ENCODE measurements at places on chromosomes 16 and 17. TPM values are rescaled to one million over a fixed set of nuclear protein-coding genes. Genes with fewer than 3 reads are reported as not detected.

The KRTAP2-1 gene
- not detected for total RNA-seq

The WNT3 gene
- total RNA-seq = under 0.01 TPM

The ZPBP2 gene
- not detected for total RNA-seq

The RUNDC3A gene
- 0.42 TPM for total RNA-seq

The TBC1D26 gene
- total RNA-seq = not detected

The FBXO39 gene
- total RNA-seq = not detected

The SPNS3 gene
- not detected for total RNA-seq

The SLC52A1 gene
- total RNA-seq = not detected

- H3K27ac ChIP-seq = no peak overlapping the region
- H3K4me1 ChIP-seq = peaks cover 27% of the 10 kb centered on the region
- H3K4me3 ChIP-seq = no peak overlapping the region
- H3K36me3 ChIP-seq = no peaks in the 10 kb centered on the region
- no peak for DNase-seq
Measured at GRCh38 chr16:54282928-54283724, 3.5 kb downstream of the IRX3 start.

GRCh38 chr17:9181640-9182039 is 160.3 kb downstream of the NTN1 start:
- H3K27me3 ChIP-seq = no peaks in the 10 kb centered on the region
- no peak for DNase-seq
- H3K4me1 ChIP-seq = peaks cover 66% of the 10 kb centered on the region
- no peak overlapping the region for H3K27ac ChIP-seq
- no peak overlapping the region for H3K4me3 ChIP-seq

DNA sequence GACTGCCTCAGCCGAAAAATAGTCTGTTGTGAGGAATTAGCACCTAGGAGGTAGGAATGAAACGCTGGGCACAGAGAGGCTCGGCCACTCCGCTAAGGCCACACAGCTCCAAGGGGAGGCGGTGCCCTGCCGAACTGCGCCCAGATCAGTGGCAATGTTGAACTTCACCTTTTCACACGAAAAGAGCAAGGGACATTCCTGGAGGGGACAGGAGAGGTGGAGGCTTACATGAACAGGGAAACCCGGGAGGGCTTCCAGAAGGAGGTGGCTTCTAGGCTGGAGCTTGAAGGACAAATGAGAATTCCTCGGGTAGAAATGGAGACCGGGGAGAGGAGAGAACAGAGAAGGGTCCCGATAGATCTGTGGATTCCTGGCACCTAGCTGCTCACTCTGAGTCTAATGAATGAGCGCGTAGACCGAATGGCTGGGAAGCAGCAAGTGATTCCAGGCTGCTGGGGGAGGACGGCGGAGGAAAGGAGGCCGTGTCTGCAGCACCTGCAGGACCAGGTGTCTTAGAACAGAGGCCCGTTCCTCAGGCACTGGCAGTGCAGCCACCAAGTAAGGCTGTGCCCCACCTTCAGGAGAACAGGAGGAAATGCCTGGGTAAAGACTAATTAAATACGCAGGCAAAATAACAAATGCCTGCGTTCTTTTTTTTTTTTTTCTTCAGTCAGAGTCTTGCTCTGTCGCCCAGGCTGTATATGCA is 722 bp upstream of the SLC38A10 start:
- peaks cover 47% of the 10 kb centered on the region for H3K4me1 ChIP-seq
- no peaks in the 10 kb centered on the region for H3K27me3 ChIP-seq
- DNase-seq = no peak
- H3K4me3 ChIP-seq = peak overlapping the region; percentile 75
- H3K27ac ChIP-seq = peak overlapping the region; percentile 94
- no peaks in the 10 kb centered on the region for H3K36me3 ChIP-seq

GRCh38 chr16:85777583-85778310 is 21.6 kb downstream of the EMC8 start:
- H3K4me3 ChIP-seq = no peak overlapping the region
- DNase-seq = no peak
- H3K27me3 ChIP-seq = no peaks in the 10 kb centered on the region
- peaks cover 58% of the 10 kb centered on the region for H3K36me3 ChIP-seq

GRCh38 chr17:57552114-57552624 is 192.9 kb downstream of the CCDC182 start:
- no peaks in the 10 kb centered on the region for H3K27me3 ChIP-seq
- no peak overlapping the region for H3K27ac ChIP-seq
- peaks cover 29% of the 10 kb centered on the region for H3K4me1 ChIP-seq
- H3K4me3 ChIP-seq = no peak overlapping the region

DNA sequence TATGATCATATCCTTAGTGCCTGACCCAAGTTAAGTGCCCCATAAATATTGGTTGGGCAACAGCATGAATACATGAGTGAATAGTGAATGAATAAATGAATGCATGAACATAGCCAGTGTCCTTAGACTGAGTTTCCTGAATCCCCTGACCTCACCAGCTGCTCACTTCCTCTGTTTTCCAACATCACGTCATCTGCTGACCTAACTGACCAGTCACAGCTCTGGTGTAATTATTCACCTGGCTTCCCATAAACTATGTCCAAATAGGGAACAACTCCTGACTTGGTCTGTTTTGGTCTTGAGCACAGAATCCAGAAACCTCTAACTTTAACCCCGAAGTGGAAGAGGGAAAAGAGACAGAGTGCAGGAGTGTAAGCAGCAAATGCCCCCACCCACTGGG is 83.4 kb downstream of the ASIC2 start:
- H3K36me3 ChIP-seq = no peaks in the 10 kb centered on the region
- H3K27me3 ChIP-seq = peaks cover 47% of the 10 kb centered on the region

DNA sequence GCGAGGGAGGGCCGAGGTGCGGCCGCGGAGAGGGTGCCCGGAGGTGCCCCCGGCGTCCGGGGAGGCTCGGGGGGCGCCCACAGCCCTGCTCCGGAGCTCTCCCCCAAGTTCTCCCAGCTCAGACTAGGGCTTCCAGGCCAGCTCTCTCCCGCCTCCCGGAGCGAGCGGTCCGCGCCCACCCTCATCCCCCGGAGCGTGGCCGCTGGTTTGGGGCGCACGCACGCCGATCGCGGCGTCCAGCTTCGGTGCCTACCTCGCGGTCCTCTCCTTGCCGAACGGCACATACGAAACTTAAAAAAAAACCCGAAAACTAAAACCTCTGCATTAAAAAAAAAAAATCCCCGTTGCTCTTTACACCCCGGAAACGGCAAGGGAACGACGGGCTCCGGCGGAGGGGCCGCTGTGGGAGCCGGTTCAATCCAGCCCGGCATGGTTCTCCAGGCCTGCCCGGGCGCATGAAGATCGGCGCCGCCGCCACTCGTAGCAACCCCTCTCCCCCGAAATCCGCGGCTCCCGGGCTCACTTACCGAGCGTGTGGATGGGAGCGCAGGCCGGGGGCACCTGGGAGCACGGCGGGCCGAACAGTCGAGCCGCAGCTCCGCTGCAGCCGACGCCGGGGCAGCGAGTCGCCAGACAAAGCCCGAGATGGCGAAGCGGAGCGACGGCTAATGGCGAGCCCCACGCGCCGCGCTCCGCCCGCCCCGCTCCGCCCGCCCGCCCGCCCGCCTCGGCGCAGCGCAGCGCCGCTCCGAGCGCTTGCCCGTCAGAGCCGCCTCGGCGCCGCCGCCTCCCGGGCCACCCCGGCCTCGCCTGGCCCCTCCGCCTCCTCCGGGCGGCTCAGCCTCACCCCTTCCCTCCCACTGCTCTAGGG is 973 bp upstream of the UBTF start:
- peak overlapping the region; percentile 96 for H3K4me3 ChIP-seq
- no peak for DNase-seq
- no peaks in the 10 kb centered on the region for H3K27me3 ChIP-seq
- peaks cover 58% of the 10 kb centered on the region for H3K4me1 ChIP-seq

DNA sequence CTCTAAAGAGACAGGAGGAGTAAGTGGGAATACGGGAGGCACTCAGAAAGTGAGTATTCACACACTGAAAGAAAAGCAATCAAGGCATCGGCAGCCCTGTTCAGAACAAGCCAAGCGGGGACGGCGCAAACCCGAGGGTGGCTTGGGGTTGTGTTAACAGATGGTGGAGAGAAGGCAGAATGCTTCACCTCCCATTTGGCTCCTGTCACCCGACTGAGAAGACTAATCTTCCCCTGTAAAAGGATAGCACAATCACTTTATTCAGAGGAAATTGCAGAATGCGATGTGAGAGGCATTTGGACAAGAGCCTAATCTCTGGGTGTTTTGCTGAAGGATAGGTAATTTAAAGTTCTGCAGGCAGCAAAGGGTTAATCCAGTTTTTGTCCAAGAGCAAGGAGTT is 119.3 kb upstream of the WSCD1 start:
- H3K4me3 ChIP-seq = no peak overlapping the region
- H3K27ac ChIP-seq = no peak overlapping the region
- peaks cover 24% of the 10 kb centered on the region for H3K27me3 ChIP-seq
- DNase-seq = no peak
- no peaks in the 10 kb centered on the region for H3K36me3 ChIP-seq

DNA sequence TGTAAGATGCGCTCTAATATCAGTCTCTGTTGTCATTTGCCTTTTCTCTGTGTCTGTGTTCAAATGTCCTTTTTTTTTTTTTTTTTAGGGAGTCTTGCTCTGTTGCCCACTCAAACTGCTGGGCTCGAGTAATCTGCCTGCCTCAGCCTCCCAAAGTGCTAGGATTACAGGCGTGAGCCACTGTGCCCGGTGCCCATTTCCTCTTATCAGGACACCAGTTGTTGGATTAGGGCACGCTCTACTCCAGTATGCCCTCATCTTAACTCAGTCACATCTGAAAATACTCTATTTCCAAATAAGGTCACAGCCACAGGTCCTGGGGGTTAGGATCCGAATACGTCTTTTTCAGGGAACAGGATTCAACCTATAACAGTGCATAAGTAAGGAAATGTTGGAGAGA is 1.9 kb upstream of the TRIM47 start:
- DNase-seq = no peak
- H3K4me1 ChIP-seq = peaks cover 31% of the 10 kb centered on the region
- H3K27me3 ChIP-seq = no peaks in the 10 kb centered on the region

DNA sequence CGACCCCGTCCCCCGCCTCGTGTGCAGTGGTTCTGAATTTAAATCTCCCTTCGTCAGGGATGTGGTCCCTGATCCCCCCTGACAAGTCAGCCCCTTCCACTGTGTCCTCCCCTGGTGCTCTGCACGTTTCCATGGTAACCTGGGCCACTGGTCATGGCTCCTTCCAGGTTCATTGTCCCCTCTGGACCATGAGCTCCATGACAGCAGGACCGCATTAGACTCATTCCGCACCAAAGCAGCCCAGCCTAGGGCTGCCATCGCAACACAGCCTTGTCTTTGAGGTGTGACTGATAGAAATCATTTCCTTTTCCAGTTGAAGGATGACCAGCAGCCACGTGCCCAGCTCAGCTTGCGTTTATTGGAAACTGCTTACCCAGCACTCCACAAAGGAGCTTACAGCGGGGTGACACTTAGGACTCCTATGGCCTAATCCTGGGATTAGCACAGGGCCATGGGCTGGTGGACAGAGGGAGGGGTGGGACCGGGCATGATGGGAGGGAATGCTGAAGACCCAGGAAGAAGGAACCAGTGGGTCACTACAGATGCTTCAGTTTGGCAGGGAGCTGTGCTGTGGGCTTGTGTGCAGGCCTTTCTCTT is 7.6 kb downstream of the RCVRN start:
- no peak overlapping the region for H3K27ac ChIP-seq
- H3K27me3 ChIP-seq = no peaks in the 10 kb centered on the region
- H3K4me1 ChIP-seq = peaks cover 10% of the 10 kb centered on the region
- no peaks in the 10 kb centered on the region for H3K36me3 ChIP-seq
- H3K4me3 ChIP-seq = no peak overlapping the region
- DNase-seq = no peak

DNA sequence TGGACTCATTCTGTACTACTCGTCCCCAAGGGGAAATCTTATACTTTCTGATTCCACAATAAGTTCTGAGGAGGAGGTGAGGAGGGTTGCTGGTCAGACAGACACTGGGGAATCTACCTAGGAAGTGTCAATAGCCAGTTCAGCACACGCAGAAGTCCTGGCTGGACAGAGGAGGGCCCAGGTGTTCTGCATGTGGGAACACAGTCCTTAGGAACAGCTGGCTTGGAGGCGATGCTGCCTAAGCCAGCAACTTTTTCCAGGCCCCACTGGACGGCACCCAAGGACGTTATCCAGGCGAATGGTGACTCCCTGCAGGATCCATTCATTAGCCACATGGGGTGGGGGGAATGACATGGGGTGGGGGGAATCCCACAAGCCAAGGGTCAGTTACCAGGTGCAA is 29.9 kb upstream of the WFIKKN2 start:
- no peak overlapping the region for H3K27ac ChIP-seq
- no peak for DNase-seq
- no peaks in the 10 kb centered on the region for H3K4me1 ChIP-seq

GRCh38 chr17:72943826-72944689 is 148.4 kb downstream of the SLC39A11 start:
- no peaks in the 10 kb centered on the region for H3K27me3 ChIP-seq
- peaks cover 5% of the 10 kb centered on the region for H3K36me3 ChIP-seq
- DNase-seq = no peak

DNA sequence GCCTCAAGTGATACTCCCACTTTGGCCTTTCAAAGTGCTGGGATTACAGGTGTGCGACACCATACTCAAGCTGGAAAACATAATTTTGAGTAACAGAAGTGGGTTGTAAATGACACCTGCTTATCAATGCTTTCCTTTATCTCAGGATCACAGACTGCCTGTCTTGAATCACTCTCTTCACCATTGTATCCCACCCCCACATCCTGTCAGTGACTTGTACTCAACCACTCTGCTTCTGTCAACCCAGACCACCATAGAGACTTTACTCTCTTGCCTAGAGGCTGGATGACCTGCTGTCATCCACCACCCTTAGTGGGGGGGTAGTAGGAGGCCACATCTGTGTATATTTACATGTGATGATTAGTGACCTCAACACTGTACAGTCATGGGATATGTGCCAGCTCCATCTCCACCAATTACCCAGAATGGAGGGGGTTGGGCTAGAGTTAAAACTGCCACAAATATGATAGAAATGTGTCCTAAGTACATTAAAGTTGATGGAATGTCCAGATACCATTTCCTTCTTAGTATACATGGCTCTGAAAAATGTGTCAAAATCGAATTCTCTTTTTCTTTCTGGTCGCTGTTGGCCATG is 338.7 kb downstream of the GRIN2A start:
- no peaks in the 10 kb centered on the region for H3K27me3 ChIP-seq
- peaks cover 4% of the 10 kb centered on the region for H3K36me3 ChIP-seq
- H3K4me3 ChIP-seq = no peak overlapping the region

GRCh38 chr17:41343029-41343428 is 7.6 kb downstream of the KRT33A start:
- H3K27ac ChIP-seq = no peak overlapping the region
- H3K36me3 ChIP-seq = no peaks in the 10 kb centered on the region
- no peak overlapping the region for H3K4me3 ChIP-seq
- H3K4me1 ChIP-seq = peaks cover 5% of the 10 kb centered on the region
